ENCODE measurements at places on chromosomes 16 and 17.

DNA sequence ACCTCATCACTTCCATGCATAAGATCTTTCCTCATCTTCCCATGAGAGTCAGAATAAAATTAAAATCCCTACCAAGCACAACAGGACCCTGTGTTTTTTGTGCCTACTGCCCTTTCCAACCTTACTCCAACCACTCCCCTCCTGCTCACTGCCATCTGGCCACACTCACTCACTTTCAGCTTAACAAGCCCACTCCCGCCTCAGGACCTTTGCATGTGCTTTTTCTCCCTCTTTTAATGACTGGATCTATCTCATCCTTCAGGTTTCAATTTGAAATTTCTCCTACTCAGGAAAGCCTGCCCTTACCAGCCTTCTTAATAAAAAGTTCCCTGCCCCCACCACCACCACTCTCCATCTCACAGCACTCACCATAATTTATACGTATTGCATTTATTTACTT lies 14.7 kb downstream of the C17orf67 start:
- no peak for DNase-seq

DNA sequence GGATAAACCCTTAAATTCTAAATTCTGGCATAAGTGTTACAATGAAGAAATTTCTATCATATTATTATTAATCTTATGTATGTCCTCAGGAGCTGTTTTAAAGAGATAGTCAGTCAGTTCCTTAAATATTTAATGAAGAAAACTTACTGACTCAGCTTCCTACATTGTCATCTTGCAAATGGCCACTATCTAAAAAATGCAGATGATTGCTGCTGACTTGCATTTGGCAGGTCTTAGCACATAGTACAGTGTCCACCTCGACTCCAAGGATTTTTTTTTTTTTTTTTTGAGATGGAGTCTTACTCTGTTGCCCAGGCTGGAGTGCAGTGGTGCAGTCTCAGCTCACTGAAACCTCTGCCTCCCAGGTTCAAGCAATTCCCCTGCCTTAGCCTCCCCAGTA lies 55.1 kb upstream of the CORO6 start:
- no peak for DNase-seq

- no peak for DNase-seq
Observed at GRCh38 chr17:77147357-77147801, 6.6 kb downstream of the SEC14L1 start.

DNA sequence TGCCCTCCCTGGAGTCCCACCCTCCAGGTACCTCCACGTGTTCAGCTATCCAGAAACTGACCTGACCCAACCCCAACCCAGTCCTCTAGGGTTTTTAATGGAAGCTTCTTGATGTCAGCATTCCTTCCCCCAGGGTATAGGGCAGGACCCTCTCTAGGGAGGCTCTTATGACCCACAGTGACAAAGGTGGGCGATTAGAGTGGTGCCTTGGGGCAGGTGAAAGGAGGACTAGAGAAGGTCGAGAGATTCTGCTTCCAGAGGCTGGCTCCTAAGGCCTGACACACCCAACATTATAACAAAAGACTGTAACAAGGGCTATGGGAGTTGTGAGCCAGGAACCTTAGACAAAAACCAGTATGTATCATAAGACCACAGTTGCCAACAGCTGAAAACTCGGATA lies 17.2 kb downstream of the COX11 start:
- no peak for DNase-seq

GRCh38 chr16:8173111-8173644 lies 417.1 kb downstream of the TMEM114 start:
- DNase-seq = no peak

- no peak for DNase-seq
Observed at GRCh38 chr16:19700319-19700781, 17.7 kb downstream of the KNOP1 start.

DNA sequence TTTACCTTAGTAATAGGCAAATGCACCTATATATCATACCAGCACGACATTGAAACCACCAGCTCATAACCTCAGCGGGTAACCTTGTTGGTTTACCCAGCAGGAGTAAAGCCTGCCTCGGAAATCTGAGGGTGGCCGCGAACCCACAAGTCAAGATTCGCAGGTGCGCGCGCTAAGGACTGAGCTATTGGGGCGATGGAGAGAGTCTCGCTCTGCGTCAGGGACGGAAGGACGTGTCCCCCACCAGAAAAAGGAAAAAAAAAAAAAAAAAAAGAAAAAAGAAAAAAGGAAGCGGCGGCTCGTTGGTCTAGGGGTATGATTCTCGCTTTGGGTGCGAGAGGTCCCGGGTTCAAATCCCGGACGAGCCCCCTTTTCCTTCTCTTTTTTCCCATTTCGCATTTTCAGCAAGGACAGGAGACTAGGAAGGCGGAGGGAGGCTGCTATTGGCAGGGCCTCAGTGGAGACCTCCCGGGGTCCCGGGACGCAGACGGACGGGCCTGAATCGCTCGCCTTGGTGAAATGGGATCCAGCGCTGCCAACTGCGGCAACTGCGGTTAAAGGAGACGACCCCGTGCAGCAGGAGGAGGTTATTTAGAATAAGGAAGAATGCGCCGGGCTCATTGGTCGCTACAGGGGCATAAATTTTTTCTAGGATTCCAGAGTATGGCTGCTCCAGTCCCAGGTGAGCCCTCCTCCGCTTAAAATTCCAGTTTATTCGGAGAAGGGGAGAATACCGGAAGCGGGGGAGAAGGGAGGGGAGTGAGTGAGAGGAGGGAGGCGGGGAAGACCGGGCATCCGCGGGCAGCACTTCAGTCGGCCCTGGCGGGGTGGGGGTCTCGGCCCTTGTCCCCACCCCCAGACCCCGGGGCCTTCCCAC lies at the start of gene OR1F1:
Gene OR1F1, plus strand, starts transcription at position 407 of the 877 bp plus-strand sequence.
- DNase-seq = peak; percentile 54
